NAMALWA (cell line): ENCODE measurements at places on chromosomes 4 and X.

DNA sequence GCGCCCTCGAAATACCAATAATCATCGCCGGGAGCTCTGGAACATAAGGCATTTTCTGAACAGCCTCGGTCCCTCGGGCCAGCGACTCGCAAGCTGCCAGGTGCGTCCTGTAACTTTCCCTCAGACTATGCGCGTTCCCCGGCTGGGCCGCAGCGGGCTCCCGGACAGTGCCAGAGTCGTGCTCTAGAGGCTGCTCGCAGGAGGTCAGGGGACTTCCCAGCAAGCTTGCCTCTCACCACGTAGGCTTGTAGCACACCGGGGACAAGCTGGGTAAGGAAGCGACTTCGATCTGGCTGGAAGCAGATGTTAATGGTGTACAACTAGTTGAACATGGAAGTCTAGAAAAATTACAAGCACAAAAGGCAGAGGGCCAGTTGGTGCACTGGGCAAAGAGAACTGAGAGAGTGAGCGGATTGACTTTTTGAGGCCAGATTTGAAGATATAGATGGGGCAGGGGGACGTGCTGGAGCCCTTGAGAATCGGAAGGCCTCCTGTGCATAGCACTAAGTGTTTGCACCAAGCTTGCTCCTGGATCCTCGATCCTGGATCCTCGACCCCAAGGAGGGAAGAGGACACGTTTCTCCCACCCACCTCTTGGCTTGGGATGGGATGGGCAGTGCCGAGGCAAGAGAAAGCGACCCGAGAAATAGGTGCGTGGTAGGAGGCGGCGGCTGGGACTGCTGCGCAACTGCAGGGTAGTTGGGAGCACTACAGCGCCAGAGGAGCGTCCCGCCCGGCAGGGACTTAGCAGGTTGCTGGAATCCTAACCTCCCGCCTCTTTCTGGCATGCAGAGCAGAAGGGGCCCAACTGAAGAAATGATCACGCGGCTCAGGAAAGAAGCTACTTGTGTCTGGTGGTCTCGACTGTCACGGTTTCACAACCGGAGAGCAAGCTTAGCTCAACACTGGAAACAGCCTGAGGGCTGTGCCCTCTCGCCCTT is 19.9 kb upstream of the ZIC3 start:
- no peak for DNase-seq

GRCh38 chrX:154761977-154762536 is 607 bp upstream of the DKC1 start:
- DNase-seq: no peak

DNA sequence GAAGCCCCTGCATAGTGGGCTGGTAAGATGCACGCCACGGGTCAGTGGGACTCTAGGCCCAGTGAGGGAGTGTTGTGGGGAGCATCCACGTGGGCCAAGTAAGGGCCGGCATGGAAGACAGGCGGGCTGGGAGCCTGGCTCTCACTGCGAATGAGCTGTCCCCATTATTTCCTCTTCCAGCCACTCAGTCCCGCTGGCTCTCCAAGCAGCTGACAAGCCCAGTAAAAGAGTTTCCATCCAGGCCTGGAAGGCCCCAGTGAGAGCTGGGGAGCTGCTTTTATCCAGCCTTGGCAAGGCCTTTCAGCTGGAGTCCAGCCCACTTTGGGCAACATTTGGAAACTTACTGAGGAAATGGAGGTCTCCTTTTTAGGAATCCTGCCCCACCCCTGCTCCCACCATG is 24.9 kb downstream of the APLN start:
- DNase-seq: no peak

GRCh38 chr4:38560768-38561558 is 103.0 kb upstream of the KLF3 start:
- no peak for DNase-seq

GRCh38 chrX:16148896-16149295 is 18.4 kb upstream of the MAGEB17 start:
- DNase-seq: no peak

DNA sequence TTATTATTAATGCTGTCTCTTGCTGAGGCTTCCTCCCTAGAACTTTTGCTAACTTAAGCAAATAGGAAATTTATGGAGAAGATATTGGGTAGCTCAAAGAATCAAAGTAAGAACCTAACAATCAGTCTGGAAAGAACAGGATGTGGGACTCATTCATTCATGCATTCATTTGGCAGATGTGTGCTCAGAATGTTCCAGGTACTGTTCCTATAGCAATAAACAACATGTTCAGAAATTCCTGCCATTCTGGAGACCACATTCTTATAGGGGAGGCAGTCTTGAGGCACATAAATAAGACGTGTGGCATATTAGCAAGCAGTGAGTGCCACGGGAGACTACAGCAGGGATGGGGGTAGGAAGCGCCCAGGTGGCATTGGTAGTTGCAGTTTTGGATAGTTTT is 5.0 kb downstream of the GRK4 start:
- DNase-seq: no peak

- DNase-seq: no peak
These were observed 76.4 kb upstream of the NHS start for GRCh38 chrX:17298564-17298963.

DNA sequence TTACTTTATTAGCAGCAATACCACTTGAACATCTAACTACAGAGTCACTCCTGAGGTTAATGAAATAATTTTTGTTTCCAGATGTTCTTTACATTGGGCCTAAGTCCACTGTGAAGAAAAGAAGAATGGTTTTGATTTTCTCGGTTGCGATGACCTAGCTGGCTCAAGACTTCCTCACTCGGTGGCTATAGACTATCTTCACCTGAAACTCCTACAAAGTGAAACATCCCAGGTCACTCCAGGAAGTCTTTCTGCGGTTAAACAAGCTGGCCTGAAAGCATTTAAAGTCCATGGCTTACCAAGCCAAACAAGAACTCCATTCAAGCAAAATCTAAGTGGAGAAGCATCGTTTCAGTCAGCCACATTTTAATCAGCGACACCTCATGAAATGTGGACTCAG is 13.7 kb upstream of the SORBS2 start:
- DNase-seq: no peak

DNA sequence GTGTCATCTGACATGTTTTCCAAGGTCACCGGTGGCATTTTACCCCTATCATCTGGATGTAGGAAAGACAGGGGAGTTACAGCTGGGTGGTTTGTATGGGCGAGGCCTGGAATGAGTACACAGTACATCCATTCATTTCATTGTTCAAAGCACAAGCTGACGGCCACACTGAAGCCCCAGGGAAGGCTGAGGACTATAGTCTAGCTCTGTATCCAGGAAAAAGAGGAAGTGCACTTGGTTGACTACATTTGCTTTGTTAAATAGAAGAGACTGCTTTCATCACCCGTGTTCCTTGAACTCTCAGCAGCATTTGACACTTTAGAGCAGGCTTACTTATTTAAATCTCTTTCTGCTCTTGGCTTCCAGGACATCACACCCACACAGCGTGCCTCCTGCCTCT is 1041.0 kb upstream of the TENM3 start:
- peak; percentile 7 for DNase-seq

DNA sequence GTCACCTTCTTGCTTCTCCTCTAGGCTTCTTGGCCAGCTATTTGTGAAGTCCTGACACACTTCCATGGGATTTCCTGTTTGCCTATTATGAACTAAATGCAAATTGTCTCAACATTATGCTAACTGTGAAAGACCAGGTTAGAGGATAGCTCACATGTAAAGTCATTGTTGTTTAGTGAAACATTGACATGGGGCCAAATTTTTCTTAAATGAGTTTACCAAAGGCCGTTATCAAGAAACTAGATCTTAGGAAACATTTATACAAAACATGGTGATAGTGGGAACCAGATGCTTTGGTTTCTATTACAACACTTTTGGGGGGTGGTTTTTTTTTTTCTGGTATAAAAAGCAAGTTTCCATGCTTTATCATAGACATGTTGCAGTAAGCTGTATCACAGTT is 466.8 kb upstream of the FAM241A start:
- DNase-seq: no peak

GRCh38 chrX:3221643-3222042 is 124.8 kb downstream of the MXRA5 start:
- DNase-seq: no peak

GRCh38 chrX:45138525-45138924 is 62.2 kb downstream of the DIPK2B start:
- DNase-seq: no peak

- DNase-seq: peak; percentile 69
These were observed 15.8 kb downstream of the BCAP31 start for GRCh38 chrX:153708415-153708814.

GRCh38 chr4:150439451-150439933 is 142.5 kb upstream of the MAB21L2 start:
- DNase-seq: no peak

- peak; percentile 38 for DNase-seq
These were observed 126.1 kb downstream of the INPP4B start for GRCh38 chr4:142719854-142720541.

DNA sequence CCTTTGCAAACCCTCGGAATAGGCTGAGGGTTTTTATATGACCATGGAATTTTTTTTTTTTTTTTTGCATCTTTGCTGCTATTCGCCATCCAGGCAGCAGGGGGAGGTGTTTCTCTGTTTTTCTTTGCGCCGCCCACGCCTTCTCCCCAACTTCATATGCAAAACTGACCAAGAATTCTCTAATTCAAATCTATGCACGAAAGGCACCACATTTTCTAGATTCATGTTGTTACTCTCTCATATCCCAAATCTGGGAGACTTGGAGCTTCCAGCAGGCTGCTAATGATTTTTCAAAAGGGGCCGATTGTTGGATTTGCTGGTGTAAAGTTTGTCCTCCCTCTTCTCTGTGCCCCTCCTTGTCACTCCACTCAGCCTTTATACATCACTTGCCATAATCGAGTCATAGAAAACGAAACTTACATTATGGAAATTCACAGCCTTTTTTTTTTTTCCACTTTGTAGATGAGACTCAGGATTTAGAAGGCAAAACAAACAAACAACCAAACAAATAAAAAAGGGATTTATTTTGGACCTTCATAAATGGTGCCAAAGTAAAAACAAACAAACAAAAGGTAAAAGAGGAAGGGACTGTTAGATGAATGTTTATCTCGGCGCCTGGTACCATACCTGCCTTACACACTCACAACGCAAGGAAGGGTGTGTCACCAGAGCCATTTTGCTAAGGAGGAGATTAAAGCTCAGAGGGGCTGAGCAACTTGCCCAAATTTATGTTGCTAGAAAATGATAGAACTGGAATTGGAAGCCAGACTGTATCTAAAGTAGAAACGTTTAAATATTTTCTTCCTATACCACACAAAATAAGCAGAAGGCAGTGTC is 29.3 kb upstream of the BOD1L1 start:
- DNase-seq: peak; percentile 73

GRCh38 chr4:15237648-15238230 is 190.1 kb upstream of the C1QTNF7 start:
- no peak for DNase-seq

GRCh38 chr4:90824266-90825150 is 697.3 kb downstream of the CCSER1 start:
- DNase-seq: no peak

GRCh38 chr4:186935901-186936300 is 212.2 kb upstream of the FAT1 start:
- DNase-seq: no peak

DNA sequence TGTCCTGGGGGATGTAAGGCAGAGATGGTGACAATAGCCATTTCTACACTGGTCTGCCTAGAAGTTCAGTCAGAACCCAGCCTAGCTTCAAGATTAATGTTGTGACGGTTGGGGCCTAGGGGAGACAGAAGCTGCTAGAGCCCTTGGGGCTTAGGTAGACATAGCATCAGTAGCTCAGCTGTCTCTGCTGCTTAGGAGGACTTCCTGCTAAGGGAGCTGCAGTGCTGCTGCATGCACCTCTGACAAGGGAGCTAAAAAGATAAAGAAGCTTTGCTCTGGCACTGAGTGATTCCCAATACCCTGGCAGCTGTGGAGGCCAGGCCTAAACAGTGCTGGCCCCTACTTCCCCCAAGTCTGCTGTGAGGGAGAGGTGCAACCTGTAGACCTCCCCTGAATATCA is 116.0 kb downstream of the CT47B1 start:
- no peak for DNase-seq

DNA sequence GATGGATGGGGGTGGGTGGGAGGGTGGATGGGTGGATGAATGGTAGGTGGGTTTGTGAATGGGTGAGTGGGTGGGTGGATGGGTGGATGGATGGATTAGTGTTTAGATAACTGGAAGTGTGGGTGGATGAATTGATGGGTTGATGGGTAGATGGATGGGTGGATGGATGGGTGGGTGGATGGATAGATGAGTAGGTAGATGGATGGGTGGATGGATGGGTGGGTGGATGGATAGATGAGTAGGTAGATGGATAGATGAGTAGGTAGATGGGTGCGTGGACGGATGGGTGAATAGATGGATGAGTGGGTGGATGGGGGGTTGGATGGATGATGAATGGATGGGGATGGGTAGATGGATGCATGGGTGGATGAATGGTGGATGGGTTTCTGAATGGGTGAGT is 20.3 kb upstream of the ASMTL start:
- no peak for DNase-seq

GRCh38 chrX:105063743-105064142 is 156.8 kb downstream of the TEX13A start:
- no peak for DNase-seq

- no peak for DNase-seq
These were observed 22.0 kb upstream of the FAM9C start for GRCh38 chrX:13066391-13066790.

DNA sequence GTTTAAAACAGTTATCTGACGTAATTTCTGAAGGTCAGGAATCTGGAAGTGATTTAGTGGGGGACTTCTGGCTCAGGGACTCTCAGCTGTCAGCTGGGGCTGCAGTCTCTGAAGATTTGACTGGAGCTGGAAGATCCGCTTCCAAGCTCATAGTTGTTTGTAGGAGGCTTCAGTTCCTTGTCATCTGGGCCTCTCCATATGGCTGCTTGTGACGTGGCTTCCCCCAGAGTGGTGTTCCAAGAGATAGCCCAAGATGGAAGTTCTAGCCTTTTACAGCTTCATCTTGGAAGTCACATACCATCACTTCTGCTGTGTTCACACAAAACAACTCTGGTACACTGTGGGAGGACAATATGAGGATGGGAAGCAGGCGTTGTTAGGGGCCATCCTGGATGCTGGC is 2.1 kb downstream of the MPC1L start:
- no peak for DNase-seq

GRCh38 chr4:38500433-38500832 is 163.6 kb upstream of the KLF3 start:
- DNase-seq: no peak
